ENCODE measurements at places on chromosomes 11 and 22.

GRCh38 chr11:76885390-76886097 lies 24.8 kb downstream of the ACER3 start:
- DNase-seq = no peak

DNA sequence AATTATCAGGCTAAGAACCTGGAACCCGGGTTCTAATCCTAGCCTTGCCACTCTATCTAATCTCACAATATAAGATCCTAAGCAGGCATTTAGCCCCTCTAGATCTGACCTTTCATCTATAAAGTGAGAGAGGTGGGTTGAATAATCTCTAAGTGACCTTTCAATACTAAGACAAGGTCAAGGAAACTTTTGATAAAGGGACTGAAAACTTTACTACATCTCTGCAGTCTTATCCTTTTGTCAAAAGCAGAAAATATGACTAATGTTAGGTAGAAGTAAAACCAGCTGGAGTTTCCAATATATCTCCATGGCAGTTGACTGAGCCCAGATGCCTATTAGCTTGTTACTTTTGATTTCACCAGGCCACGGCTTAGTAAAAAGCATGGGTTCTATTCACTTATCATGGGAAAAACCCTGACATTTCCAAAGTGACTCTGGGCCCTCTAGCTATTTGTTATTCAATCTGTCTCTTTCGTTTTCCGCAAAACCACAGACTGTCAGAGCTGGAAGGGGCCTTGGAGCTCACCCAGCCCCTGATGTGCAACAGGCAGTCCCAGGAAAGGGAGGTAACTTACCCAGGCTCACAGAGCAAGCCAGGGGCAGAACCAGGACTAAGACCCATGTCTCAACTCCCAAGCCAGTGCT lies 75.8 kb downstream of the RAB30 start:
- DNase-seq = no peak

DNA sequence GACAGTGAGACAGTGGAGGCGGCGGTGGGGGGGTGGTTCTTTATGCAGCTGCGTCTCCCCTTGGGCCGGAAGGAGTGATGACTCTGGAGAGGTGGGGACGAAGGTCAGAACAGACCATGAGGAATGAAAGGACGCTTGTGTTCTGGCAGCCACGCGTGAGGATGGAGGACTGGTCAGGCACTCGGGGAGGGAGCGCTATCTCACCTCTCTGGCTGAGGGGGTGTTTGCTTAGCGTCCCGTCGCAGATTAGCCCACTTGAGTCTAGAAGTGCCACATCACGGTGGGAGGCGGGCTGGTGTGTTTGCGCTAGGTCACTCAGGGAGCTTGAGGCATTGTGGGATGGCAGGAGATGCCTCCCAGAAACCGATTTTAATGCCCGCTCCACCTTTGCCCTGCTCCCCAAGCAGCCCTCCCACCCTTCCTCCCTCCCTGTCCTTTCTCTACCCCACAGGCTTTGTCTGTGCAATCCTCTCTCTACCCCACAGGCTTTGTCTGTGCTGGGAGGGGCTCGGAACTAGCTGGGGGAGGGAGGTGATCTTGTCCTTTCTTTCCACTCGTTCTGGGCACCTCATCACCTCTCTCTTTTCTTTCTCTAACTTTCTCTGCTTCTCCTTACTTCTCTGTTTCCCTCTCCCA lies 97.8 kb downstream of the PKNOX2 start:
- DNase-seq = peak; percentile 12

DNA sequence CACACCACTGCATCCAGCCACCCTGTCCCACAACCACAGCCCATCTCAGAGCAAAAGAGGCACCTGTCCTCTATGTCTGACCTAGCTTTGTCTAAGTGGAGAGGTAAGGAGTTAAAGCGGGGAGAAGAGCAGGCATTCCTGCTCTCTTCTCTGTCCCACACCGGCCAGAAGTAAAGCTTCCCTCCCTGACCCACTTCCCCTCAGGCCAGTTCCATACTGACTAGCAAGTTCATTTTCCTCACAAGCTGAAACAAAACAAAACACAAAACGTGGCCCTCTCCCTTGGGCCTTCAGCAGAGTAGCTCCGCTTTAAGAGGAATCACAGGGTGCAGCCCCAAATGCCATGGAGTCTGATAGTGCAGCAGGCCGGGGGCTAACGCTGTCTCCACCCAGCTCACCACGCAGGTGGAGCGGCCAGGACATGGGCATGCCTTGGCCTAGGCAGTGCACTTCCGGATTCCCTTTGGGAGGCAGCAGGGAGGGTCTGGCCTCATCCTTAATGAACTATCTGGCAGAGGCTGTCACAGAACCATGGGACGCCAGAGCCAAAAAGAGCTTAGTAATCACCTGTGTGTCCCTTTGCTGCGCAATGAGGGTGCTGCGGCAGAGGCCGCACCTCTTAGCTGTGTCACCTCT lies 34.0 kb downstream of the FLI1 start:
- no peak for DNase-seq

DNA sequence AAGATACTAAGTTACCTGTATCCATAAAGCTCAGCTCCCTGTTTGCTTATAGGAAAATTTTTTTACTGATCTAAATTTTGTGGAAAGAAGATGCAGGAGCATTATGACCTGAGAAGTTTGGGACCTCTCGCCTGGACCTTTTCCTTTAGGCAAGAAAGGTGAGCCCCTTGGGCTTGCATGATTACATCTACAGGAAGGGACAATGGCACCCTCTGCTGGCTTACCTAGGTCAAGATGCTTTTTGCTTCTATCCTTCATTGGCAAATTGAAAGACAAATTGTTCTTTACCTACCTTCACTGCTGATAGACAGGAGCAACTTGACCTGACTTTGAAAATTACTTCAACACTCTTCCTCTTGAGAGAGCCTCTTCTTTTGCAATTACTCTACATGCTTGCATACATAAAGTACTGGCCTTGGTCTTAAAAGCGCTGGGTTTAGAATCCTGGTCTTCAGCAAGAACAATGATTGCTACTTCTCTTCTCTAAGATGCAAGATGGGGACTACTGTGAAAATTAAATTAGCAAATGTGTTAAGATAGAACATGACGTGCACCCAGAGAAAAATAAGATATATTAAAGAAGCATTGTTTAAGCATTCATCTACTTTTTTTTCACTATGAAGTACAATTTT lies 147.2 kb downstream of the TRPC6 start:
- peak; percentile 39 for DNase-seq
